ENCODE measurements at places on chromosomes 16 and 17.

DNA sequence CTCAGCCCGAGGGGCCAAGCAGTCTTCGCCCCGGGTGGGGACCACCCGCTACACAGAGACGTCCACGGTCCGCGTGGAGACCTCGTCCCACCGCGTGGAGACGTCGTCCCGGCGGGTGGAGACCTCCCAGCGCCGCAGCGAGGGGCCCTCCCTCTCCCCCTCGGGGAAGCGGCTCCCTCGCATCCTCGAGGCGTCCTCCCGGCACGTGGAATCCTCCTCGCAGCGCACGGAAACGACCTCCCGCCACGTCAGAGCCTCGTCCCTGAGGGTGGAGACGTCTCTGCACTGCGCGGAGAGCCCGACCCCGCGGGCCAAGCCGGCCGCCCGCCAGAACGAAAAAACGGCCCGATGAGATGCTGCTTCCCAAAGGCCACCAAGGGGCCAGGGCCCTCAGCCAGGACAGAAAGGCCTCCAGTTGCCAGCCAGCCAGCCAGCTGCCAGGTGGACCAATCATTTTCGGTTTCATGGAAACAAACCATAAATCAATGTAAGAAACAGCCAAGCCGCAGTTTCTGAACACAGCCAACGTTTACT, 424 bp downstream of the C17orf100 start:
- DNase-seq, result no peak

- DNase-seq, result no peak
These were observed 44.7 kb upstream of the MEAK7 start for GRCh38 chr16:84548971-84549844.

DNA sequence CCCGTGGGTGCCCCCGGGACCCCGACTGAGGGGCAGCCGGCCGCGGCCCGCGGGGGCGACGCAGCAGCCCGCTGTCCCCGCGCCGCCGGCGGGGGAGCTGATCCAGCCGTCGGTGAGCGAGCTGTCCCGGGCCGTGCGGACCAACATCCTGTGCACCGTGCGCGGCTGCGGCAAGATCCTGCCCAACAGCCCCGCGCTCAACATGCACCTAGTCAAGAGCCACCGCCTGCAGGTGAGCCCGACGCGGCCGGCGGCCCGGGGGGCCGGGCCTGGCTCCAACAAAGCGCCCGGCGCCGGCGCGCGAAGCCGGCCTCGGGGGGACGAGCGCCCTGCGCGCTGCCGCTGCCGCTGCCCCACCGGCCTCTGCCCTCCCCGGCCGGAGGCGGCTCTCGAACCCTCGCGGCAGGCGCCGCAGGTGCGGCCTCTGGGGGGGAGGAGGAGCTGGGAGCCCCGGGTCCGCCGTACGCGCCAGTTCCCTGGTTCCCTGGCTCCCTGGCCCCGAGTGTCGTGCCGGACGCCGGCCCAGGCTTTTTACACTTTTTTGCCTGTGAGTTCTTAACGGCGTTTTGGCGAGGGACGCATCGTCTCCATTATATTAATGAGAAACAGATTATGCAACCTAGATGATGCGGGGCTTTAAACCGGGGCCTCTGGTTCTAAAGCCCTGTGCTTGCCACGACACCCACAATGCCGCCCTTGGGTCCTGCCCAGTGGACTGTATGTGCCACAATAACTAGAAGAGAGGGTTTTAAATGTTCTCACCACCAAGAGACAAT, 521 bp downstream of the ATMIN start:
- DNase-seq, result no peak

DNA sequence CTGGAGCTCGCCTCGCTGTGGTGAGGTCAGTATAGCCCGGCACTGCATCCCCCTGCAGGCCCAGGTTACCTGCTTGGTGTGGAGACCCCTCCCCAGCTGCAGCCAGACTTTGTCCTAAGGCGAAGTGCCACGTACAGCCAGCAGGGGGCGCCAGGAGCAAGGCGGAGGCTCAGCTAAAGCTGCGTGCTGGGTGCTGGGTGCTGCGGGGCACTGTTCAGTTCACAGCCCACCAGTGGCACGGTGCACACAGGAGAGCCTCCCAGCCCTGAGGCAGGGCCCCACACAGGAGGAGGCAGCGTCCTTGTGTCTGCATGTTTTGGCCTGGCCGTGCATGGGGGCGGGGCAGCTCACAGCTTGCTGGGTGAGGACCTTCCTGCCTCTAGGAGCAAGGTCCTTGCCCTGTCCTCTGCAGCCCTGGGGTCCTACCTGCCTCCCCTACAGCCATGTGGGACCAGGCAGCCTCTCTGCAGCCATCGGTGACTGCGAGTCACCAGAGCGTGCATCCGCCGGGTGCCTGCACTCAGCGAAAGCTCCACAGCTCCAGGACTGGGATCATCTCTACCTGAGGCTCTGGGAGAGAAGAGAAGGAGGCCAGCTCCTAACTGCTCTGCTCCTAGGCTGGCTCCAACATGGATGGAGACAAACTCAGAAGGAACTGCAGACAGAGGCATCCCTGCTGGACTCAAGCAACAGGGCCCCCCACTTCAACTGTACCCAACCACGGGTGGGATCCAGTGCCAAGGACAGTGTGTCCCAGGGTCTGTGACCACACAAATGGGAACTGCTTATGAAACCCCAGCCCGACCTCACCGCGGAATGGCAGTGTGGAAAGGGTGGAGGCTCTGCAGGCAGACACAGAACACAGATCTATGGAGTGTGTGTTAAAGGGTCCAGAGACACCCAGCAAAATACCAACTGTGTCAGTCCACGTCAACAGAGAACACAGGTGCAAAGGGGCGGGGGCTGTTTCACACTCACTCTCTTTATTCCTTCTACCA, 19.0 kb downstream of the SLC7A5 start:
- no peak for DNase-seq

DNA sequence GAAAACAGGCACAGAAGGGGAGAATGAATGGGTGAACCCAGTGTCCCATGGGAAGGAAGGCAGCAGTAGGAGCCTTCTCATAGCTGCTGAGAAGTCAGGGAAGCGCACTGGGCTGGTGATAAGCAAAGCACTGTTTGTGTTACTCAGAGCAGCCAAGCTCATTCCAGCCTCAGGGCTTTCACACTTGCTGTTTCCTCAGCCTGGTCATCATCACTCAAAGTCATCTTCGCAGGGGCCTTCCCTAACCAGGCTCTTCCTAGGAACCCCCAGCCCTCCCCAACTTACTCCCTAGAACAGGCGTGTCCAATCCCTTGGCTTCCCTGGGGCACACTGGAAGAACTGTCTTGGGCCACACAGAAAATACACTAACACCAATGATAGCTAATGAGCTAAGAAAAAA, 32.1 kb upstream of the LONP2 start:
- DNase-seq, result no peak

GRCh38 chr17:57861000-57861789, 11.4 kb upstream of the MRPS23 start:
- DNase-seq, result peak; percentile 36

GRCh38 chr17:70181866-70182265, 12.5 kb downstream of the KCNJ2 start:
- no peak for DNase-seq

DNA sequence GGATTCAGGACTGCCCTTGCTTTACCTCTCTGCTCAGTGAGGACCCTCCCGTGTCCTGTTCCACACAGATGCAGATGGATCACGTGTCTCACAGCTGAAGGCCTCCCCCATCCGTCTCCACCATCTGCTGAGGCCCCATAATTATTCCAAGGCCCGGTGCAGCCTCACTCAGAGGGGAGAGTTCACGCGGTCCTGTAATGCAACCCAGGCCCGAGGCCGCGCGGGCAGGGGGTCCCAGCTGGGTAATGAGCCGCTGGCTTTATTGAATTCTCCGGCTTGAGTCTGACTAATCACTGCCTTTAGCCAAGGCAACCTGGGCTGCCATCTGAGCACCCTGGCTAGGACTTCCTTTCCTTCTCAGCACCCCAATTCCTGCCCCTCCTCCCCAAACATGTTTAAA, 4.4 kb upstream of the WFIKKN2 start:
- no peak for DNase-seq

DNA sequence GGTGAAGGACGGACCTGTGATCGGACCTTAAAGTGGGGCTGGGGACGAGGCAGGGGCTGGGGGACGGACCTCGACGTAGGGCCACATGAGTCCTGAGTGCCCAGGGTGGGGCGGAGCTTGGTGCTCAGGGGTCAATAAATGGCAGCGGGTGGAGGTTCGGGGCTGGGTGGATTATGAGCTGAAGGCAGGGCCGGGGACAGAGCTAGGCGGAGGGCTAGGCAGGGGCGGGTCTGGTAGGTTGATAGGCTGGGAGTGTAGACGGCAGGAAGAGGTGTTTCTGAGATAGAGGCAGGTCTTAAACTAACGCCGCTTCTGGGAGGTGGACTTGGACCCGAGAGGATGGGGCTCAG, 733 bp downstream of the CHRNB1 start:
- no peak for DNase-seq

GRCh38 chr16:19967561-19967960, 82.9 kb upstream of the GPRC5B start:
- no peak for DNase-seq

DNA sequence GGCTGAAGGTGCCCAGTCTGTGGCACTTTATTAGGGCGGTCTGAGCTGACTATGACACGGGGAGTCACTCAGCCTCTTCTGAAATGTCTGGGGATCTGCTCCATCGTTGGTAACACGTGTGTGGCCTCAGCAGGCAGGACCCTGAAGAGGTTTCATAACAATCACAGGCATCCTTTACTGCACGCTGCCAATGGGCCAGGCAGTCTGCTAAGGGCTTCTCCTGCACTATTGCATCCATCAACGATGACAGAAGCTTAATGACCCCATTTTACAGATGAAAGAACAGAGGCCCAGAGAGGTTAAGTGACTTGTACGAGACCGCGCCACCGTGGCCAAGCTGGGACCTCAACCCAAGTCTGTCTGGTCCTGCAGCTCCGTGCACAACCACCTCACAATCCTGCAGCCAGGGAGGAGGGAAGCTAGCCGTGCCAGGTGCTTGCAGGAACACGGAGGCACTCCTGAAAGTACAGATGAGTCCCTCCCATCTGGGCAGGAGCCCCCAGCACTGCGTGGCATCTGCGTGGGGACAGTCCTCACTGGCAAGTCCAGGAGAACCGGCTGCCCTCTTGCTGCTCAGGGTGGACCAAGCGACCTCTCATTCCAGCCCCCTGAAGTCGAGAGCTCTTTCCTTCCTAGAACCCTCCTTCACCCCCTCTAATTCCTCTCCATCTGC, 40.0 kb downstream of the RPH3AL start:
- DNase-seq, result no peak

DNA sequence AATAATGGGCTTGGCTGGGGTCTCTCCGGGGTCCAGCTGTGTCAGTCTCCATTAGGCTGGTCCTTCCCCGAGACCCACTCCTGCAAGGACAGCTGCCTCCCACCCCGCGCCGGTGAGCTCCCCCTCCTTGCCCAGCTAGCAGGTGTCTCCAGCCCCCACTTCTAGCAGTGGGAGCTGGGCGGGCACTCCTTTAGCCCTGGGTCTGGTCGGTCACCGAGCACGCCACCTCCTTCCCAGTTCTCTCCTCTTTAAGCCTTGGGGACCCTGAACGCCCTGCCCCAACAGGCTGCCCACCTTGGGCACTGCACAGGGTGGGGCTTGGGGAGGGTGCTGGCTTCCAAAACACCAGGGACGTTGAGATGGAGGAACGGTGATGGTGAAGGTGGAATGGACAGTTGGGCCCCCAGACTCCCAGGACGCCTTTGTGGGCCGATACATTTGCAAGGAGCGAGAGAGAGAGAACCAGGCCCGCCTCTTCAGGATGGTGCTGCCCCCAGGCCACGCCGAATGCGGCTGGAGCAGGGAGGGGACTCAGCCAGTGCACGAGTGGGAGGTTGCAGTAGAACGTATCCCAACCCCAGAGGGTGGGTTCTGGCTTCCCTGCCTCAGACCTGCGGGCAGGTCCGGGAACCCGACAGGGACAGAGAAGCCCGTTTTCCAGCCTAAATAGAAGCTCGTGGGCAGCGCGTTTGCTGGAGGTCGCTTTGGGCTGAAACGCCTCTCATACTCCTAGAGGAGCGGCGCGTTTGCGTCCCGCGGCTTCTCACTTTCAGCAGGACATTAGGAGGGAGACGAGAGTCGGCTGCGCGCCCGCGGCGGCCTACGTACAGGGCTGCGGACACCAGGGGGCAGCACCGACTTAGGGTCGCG, 10.7 kb downstream of the TBX2 start:
- DNase-seq, result no peak

GRCh38 chr16:75931043-75931442, 204.8 kb upstream of the CPHXL start:
- DNase-seq, result no peak

DNA sequence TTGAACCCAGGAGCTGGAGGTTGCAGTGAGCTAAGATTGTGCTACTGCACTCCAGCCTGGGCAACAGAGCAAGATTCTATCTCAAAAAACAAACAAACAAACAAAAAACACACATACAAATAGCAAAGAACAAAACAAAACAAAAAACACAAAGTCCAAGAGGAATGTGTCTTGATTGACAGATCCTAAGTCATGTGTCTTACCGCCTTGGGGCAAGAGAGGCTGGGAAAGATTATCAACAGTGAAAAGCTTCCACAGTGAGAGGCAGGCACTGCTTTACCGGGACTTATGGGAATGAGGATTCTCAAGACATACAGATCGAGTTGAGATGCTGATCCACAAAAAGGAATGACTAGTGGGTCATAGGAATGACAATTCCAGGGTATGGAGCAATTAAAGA, 62.7 kb upstream of the GAS7 start:
- no peak for DNase-seq

GRCh38 chr17:19284005-19284959, 47.1 kb downstream of the EPN2 start:
- no peak for DNase-seq
